ENCODE measurements at places on chromosomes 1 and 21. TPM values are rescaled to one million over a fixed set of nuclear protein-coding genes. Genes with fewer than 3 reads are reported as not detected.

Gene LCE6A
- total RNA-seq: not detected

Gene DYRK3
- 23.1 TPM for total RNA-seq

Gene OR2G6
- not detected for total RNA-seq

Gene SPATA45
- total RNA-seq: not detected

Gene PRAMEF20
- not detected for total RNA-seq

Gene STYXL2
- total RNA-seq: not detected

Gene LGR6
- not detected for total RNA-seq

Gene OR10J1
- not detected for total RNA-seq

Gene KLHL17
- total RNA-seq: 3.5 TPM

Gene UTP25
- total RNA-seq: 3.7 TPM

Gene DNAJC8
- 64.9 TPM for total RNA-seq

Gene GFI1
- total RNA-seq: 0.18 TPM

Gene UBASH3A
- not detected for total RNA-seq

Gene CHI3L1
- 1.4 TPM for total RNA-seq

Gene LCE1D
- total RNA-seq: not detected

Gene SLAMF1
- not detected for total RNA-seq

Gene S100A13
- 262 TPM for total RNA-seq

Measured in myometrial cell (primary cell).